Esophagus squamous epithelium (tissue), 5 donors: ENCODE measurements at places on chromosomes 2 and 18.

- no peak for DNase-seq
These were observed 78.6 kb downstream of the OXER1 start for GRCh38 chr2:42685303-42685702.

DNA sequence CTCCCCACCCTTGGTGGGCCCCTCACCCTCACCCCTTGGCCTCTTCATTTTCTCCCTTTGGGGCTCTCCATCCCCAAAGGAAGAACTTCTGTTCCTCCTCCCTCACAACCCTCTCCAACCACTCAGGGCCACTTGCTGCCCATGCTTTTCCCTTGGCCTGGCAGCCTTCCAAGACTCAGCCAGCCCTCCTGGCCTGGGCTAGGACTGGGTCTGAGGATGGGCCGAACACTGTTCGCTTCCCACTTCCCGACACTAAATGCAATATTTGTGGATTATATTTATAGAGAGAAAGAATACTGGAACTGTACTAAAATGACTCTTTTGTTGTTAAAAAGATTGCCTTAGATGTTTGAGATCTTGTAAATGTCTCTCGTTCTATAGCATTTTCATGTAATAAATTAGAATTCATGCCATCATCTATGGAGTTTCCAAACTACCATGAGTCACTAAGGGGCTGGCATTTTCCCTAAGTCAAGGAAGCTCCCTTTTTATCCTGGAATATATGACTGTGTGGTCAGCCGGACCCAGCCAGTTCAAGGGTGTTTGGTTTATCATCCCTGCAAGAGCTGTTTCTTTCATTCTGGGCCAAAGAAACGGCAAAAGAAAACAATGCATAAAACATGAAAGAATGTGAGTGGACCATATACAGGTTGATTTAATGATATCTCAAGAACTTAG is 3.8 kb downstream of the CXCR2 start:
- DNase-seq, result no peak

DNA sequence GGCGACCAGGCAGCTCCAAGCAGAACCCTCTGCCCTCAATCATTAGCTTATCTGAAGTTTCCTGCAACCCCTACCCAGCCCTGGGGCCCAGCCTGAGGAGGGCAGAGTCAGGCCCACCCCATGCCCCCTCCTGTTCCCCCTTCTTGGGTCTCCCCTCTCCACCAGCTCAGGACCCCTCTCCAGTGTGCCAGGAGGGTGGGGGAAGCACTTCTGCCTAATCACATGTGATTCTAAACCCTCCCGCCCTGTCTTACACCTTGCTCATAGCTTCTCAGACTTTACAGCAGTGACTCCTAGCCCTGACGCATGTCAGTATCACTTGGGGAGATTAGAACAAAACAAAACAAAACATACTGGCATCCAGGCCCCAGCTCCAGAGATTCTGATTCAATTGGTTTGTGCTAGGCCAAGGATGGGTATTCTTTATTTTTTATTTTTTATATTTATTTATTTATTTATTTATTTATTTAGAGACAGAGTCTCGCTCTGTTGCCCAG is 42.5 kb upstream of the ASAP2 start:
- no peak for DNase-seq

DNA sequence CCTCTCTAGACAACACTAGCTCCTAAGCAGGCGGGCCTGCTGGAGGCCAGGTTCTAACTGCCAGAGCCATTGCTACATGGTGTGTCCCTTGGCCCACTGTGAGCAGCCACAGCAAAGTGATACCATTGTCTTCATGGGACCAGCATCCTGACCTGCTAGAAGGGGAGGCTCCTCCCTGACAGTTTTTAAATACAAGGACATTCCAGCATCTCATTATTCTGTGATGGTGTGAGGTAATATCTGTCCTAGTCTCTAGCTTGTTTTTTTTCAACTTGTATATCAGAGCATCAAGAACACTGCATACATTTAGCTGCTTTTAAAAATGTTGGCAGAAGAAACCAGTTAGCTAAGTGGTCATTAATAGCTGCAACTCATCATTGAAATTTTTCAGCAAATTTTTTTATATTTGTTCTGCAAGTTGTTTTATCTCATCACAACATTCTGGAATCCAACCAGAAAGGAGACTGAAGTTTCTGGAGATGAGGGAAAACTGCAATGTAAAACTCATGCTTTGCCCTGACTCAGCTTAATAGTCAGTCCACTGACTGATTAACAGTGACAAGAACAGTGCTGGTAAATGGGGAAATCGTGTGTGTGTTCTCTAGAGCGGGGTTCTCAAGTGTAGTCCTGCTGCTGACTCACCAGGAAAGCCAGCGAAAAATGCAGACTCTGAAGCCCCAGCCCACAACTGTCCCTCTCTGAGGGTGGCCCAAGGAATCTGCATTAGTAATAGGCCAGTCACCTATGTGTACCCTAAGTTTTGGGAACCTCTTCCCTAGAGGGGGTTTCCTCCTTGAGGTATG is 17.8 kb downstream of the MAPRE3 start:
- DNase-seq, result no peak

- no peak for DNase-seq
These were observed 40.3 kb downstream of the TNFRSF11A start for GRCh38 chr18:62365420-62365819.

DNA sequence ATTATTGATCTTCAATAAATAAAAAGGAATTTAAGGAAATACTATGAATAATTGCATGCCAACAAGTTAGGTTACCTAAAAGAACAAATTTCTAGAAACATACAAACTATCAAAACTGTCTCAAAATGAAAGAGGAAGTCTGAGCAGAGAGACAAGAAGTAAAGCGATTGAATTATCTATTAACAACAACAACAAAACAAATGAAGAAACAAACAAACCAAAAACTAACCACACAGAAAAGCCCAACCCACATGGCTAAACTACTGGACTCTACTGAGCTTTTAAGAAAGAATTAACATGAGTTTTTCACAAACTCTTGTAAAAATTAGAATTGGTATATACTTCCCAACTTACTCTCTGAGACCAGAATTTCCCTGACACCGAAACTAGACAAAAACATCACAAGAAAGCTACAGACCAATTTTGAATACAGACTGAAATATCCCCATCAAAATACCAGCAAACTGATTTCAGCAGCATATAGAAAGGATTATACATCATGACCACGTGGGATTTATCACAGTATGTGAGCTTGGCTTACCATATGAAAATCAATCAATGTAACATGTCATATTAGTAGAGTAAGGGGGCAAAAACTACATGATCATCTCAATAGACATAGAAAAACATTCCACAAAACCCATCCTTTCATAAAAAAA is 16.6 kb upstream of the GALNT1 start:
- no peak for DNase-seq

- DNase-seq, result no peak
These were observed 144.2 kb upstream of the HDAC4 start for GRCh38 chr2:239544918-239545465.

DNA sequence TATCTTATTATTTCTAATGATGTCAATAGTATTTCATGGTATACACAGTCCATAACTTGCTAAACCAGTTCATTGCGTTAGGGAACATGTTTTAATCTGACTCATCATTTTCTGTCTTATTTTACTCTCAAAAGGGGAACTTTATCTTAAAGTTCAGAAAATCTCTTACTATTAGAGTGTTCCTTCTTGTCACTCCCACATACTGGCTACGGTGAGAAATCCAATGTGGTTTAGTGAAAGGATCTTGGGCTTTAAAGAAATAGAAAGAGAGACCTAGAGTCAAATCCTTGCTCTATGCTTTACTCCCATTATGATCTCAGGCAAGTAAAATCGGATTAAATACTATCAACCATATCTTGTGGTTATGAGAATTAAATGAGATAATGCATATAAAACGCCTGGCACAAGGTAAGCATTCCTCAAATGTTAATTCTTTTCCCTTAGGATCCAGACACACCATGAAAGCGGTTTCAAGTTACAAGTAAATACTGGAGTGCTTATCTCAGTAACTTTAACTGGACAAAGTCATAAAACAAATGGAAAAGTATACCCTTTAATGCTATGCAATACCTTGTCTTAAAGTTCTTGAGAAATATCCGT is 576.0 kb downstream of the ARHGAP15 start:
- DNase-seq, result no peak

GRCh38 chr18:50726960-50727589 is 92.7 kb downstream of the MRO start:
- DNase-seq, result no peak

- no peak for DNase-seq
These were observed 15.4 kb upstream of the DGKD start for GRCh38 chr2:233338812-233339368.

DNA sequence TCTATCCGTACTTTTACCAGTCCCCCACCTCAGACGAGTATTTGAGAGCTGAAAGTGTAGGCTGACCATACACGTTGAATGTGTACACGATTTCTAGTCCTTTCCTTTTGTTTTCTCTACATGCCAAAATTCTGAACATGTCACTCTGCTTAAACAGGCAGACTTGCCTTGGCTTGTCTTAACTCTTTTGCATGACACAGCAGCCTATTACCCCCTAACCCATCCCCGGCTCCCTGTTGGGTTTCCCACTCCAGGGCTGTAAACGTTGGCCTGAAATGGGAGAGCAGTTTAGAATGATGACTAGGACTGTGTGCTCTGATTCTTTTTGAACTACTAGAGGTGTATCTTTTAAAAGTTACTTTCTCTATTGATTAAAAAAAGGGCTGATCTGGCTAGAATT is 19.1 kb downstream of the MTCL1 start:
- no peak for DNase-seq

DNA sequence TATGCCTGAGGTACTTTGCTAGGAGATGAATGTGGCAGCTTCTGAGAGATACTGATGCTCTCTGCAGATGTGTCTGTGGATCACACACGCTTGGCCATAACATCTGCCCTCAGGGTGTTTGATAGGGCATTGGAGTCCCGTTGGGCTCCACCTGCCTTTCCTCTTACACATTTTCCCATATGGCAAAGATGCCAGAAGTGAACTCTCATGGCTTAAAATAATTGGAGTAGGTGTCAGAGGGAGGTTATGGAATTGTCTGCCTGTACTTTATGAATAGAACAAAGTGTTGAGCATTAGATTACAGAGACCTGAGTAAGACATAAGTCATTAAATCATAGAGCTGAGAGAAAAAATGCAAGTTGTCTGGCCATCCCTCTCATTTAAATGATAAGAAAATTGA is 75.3 kb upstream of the PNPT1 start:
- DNase-seq, result no peak

- DNase-seq, result no peak
These were observed 164.2 kb downstream of the VWC2L start for GRCh38 chr2:214575030-214575429.

DNA sequence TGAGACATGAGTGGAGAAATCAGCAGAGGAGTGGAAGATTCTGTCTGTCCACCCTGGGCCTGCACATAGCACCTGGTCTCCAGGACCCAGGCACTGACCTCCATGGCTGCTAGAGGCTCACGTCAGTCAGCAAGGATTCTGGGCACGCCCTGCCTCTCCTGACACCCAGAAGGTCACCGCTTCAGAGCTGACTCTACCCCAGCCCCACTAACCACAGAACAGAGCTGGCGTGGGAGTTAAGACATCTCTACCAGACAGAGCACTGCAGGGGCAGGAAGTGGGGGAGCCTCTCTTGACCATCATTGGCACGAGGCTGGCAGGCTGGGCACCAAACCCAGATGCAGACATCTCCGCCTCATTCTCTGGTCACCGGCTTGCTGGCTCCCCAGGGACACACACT is 3.0 kb downstream of the ADCY3 start:
- DNase-seq, result no peak

DNA sequence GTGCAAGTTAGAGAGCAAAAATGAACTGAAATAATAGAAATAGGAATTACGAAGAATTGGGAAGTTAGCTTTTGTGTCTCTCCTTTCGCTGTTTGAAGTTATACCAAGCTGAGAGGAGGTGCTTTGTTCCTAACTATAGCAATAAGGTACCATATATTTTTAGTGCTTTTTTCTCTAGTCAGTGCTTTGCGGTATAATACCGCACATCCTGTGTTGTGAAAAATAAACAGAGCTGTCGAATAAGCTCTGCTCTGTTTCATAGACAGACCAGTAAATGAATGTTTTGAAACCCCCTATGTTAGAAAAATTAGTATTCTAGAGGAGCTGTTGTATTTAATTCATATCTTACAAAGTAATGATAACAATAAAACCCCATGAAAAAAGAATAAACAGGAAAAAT is 130.8 kb downstream of the MAP4K4 start:
- DNase-seq, result no peak

DNA sequence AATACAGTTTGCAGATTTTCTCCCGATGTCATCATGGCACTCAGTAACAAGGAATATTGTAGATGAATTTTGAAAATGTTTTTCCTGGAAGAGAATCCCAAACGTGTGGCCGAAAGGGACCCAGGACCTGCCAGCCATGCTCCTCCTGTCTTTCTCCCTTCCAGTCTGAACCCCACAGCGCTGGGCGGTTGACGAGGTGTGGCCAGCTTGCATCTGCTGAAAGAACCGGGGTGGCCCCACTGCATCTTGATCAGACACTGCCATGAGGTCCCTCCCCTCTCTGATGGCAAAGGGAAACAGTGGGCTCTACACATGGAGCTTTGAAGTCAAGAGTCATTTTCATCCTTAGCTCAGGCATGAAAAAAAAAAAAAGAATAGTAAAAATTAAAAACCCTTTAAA is 240.3 kb downstream of the AGAP1 start:
- no peak for DNase-seq

DNA sequence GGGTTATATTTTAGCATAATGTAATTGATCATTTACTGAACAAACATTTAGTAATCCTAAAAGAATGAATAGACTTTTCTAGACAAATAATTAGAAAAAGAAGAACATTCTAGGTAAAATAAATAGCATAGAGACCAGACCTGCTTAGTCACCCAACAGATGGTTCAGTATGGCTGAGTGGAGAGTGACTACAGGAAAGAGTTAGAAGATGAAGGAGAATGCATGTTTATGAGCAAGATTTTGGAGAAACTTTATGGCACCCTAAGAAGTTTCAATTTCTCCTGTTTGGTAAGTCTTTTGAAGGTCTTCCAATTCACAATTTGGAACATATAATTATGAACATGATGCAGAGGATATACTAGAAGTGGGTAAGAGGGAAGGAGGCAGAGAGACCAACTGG is 32.9 kb downstream of the FAP start:
- no peak for DNase-seq
